D341Med (cell line): ENCODE measurements at places on chromosomes 3 and 15.

GRCh38 chr3:185728630-185729336 is 96.1 kb downstream of the IGF2BP2 start:
- no peak for DNase-seq

GRCh38 chr3:176431038-176431418 is 766.3 kb downstream of the TBL1XR1 start:
- DNase-seq, result no peak

- no peak for DNase-seq
These were observed 57.9 kb upstream of the EPHA6 start for GRCh38 chr3:96756516-96756915.

DNA sequence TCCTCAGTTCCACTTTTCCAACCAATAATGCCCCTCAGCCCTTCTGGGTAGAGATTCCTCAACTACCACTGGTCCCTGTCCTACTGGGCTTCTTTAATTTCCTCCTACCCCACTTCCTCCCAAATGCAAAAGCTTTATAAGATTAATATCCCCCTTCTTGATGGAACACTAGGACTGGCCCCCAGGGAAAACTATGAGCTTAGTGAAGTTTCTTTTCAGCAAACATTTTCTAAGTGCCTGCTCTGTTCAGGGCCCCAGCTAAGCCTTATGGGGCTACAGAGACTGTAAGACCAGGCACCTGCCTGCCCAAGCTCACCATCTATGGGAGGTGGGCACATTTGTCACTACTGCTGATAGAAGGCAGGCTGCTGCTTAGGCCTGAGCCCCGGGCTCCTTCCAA is 79.4 kb downstream of the RPLP1 start:
- no peak for DNase-seq

GRCh38 chr15:79172801-79173460 is 82.4 kb upstream of the RASGRF1 start:
- no peak for DNase-seq
